Lung microvascular endothelial cell (primary cell): ENCODE measurements at places on chromosomes 5 and 9. TPM values are rescaled to one million over a fixed set of nuclear protein-coding genes. Genes with fewer than 3 reads are reported as not detected.

DNA sequence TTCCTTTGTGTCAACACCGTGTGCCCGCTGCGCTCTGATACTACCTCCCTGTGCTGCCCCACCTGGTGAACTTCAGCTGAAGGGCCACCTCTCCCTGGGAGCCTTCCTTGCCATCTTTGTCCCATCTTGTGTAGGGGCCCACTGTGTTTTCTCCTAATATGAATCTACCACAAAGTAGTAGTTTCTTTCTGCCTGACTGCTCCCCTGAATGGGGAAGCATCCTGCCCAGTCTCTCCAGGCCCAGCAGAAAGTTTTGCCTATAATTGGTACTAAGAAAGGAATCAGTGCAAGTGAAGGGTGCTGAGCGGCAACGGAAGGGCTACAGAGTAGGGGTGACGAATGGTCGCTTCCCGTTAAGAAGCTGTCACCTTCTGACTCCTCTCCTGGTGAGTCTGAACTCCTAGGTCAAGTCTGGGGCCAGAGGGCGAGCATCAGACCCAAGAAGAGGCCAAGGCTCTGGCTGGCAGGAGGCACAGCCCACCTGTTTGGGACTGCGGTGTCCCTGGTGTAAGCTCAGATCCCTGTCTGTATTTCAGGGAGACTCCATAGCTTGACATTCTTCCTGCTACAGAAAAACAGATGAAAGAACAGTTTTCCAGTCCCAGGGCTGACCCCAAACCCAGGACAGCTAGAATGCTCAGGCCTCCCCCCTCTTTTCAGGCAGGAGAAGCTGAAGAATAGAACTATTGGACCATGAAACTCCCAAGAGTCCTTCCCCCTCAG is 24.1 kb downstream of the WWC1 start:
- no peak for DNase-seq

- DNase-seq, result no peak
Observed at GRCh38 chr5:126166368-126166767, 256.8 kb upstream of the GRAMD2B start.

Gene PCDHA3
- 0.20 and 0.22 TPM in 2 replicates for total RNA-seq

Gene OR1J2
- not detected in 2 replicates for total RNA-seq

Gene NR6A1
- 0.22 and 1.2 TPM in 2 replicates for total RNA-seq

DNA sequence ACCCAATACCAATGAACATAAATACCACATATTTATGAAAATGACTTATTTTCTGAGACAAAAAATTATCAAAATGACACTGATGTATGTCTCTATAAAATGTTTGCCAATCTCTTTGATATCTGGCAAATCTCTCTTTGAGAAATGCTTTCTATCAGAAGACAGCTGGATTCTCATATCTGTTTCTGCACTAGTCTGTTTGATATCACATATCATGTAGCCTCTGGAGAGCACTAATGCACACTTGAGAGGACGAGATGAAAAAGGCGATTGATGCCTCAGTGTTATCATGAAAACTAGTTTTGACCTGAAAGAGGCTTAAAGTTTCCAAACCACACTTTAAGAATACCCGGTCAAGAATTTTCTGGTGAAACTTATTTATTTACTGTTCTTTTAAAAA is 29.1 kb upstream of the ANKRD55 start:
- no peak for DNase-seq

Gene ACTL7A
- total RNA-seq, result not detected in 2 replicates

GRCh38 chr5:123755653-123756317 is 243.8 kb downstream of the CSNK1G3 start:
- DNase-seq, result peak; percentile 13

DNA sequence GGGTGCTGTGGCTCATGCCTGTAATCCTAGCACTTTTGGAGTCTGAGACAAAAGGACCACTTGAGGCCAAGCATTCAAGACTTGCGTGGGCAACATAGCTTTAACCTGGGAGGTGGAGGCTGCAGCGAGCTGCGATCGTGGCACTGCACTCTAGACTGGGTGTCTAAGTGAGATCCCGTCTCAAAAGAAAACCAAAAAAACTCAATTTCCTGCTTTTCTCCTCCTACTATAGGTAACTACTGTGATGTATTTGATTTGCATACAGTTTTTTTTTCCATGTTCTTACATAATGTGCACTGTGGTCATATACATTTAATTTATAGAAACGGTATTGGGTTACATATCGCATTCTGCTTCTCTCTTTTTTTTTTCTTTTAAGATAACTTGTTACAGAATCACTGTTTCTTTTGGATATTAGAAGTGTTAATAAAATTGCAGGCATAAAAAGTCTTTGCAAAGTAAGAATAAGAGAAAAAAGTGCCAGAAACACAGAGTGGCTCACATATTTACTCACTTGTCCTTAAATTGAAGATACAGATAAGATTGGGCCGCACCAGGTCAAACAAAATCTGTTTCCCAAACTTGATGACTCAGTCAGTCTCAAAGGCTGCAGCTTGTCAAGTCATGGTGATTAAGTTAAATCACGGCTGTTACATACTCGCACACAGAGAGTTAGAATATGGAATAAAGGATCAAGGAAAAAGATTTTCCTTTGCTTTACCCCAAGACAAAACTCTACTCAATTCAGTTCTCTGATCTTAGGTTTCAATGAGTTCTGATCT is 2.0 kb upstream of the PTGR1 start:
- DNase-seq, result peak; percentile 90

DNA sequence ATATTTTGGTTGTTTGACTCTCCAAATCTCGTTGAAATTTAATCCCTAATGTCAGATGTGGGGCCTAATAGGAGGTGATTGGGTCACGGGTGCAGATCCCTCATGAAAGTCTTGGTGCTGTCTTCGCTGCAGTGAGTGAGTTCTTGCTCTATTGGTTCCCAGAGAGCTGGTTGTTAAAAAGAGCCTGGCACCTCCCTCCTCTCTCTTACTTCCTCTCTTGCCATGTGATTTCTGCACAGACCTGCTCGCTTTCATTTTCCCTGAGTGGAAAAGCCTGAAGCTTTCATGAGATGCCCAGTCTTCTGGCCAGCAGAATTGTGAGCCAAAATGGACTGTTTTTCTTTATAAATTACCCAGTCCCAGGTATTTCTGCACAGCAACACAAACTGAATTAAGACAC is 221.6 kb downstream of the MAT2B start:
- DNase-seq, result no peak

DNA sequence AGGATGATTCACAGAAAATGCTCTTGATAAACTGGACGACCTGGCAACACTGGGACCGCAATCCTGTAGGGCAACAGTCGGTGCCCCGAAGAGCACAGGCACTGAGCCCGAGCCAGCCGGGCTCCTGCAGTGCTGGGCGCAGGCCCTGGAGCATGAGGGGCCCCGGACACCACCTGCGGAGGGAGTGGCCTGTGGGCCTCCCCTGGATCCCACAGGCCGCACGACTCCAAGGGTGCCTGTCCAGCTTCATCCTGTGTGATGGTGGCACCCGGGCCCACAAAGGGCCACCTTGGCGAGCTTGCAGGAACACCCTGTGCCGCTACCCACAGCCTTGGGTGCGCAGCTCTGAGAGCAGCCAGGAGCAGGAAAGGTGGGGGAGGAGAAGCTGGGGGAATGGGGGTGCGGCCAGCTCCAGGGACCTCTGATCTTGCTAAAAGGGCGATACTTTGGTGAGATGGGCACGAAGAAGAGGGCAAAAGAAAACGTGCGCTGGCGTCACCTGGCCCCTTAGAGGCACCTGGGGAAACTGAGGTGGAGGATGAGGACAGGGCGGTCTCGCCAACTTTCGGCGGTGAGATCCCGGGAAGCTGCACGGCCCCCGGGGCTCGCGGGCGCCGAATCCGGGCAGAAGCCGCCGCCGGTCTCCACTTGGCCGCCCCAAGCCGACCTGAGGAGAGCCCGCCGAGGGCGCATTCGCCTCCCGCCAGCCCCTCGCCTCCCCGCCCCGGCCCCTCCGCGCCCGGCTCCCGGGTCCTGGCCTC is 722 bp downstream of the TBC1D9B start:
- DNase-seq, result peak; percentile 31

Gene PDLIM7
- 24.4 and 30.1 TPM in 2 replicates for total RNA-seq

Gene CCL21
- total RNA-seq, result 0.44 and 1.4 TPM in 2 replicates

Gene ENHO
- total RNA-seq, result not detected in 2 replicates

DNA sequence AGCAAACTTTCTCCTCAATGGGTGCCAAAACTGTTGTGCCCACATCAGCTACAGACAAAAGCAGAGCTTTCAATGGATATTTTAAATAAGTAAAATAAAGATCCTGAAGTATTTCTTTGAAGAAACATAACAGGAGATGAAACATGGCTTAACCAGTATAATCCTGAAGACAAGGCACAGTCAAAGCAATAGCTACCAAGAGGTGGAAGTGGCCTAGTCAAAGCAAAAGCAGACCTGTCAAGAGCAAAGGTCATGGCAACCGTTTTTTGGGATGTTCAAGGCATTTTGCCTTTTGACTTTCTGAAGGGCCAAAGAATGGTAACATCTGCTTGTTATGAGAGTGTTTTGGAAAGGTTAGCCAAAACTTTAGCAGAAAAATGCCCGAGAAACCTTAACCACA is 77.9 kb downstream of the ANXA1 start:
- DNase-seq, result no peak

Gene HBEGF
- total RNA-seq, result 16.6 and 20.4 TPM in 2 replicates

DNA sequence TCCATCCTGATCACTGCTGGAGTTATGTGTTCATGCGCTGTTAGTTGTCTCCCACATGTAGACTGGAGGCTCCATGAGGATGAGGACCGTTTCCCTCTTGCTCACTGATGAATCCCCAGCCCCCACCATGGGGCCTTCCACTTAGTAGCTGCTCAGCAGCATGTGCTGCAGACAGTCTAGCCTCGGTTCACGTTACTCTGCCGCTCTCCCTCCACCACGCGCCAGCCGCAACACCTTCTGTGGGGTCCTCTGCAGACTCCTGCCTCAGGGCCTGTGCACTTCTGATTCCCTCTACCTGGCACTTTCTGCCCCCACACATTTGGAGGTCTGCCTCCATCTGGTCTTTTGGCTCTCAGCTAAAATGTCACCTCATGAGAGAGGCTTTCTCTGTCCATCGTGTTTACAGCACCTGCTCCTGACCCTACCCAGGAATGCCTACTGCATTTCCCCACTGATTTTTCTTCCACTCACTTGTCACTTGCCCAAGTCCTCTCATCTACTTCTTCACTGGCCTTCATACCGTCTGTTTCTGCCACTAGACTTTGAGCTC is 36.3 kb downstream of the STK10 start:
- no peak for DNase-seq

DNA sequence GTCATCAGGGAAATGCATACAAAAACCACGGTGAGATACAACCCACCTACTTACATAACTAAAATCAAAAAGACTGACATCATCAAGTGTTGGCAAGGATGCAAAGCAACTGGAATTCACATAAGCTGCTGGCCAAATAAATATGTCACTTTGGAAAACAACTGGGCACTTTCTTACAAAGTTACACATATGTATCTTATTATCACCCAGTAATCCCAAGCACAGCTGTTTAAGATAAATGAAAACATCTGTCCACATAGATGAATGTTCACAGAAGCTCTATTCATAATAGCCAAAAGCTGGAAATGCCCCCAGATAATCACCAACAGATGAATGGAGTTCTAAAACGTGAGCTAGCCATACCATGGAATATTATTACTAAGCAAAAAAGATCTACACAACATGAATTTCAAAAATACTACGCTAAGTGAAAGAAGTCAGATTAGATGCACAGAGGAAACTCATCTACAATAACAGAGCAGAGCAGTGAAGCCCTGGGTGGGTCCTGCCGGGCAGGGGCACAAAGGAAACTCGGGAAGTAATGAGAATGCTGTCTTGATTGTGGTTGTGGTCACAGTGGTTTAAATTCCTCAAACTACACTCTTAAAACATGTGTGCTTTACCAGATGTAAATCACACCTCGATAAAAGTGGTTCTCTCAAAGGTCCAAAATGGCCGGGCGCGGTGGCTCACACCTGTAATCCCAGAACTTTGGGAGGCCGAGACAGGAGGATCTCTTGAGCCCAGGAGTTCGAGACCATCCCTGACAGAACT is 8.5 kb downstream of the CAMSAP1 start:
- DNase-seq, result no peak

Gene SHISAL2B
- not detected in 2 replicates for total RNA-seq

GRCh38 chr5:179858241-179858585 is 404 bp downstream of the MRNIP start:
- peak; percentile 40 for DNase-seq

Gene CTXN3
- total RNA-seq, result not detected in 2 replicates

Gene SLC27A6
- total RNA-seq, result under 0.01 TPM in 1 of 2 replicates, not detected in the other

Gene OTP
- total RNA-seq, result not detected in 2 replicates

DNA sequence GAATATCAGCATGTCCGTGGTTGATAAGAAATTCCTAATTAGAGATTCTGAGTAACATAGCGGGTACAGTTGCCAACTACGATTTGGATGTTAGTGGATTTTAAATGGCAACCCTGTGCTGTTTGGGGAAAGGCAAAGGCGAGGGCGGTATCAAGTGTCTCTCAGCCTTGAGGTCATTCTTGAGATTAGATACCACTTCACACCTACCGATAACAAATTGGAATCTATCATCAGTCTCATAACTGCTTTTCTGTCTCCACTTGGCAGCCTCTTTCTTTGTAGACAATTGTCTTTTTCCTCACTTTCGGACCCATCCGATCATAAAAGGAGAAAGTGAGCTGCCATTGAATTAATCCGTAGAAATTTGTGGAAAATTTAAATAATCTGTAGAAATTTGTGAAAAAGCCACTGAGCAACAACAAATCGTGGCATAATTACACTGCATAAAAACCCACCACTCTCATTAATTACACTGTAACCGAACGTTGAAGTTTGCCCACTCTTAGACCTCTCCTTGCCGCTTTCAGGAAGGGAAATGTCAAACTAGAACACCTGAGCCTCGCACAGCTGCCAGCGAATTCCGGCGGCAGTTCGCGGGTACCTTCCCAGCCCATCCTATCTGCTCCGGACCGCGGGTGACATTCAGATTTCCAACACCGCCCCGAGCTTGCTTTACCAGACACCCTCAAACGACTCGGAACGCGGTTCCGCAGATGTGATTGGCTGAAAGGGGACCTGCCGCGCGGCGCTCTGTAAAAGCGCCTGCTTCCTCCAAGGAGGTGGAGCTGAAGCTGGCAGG is 849 bp upstream of the RGMB start:
- peak; percentile 74 for DNase-seq

Gene CCDC192
- total RNA-seq, result not detected in 2 replicates

Gene TRMO
- total RNA-seq, result 10.2 and 19.2 TPM in 2 replicates

GRCh38 chr5:94314460-94315131 is 303.8 kb downstream of the KIAA0825 start:
- no peak for DNase-seq

- DNase-seq, result no peak
Observed at GRCh38 chr9:13171261-13171660, 108.2 kb downstream of the MPDZ start.

DNA sequence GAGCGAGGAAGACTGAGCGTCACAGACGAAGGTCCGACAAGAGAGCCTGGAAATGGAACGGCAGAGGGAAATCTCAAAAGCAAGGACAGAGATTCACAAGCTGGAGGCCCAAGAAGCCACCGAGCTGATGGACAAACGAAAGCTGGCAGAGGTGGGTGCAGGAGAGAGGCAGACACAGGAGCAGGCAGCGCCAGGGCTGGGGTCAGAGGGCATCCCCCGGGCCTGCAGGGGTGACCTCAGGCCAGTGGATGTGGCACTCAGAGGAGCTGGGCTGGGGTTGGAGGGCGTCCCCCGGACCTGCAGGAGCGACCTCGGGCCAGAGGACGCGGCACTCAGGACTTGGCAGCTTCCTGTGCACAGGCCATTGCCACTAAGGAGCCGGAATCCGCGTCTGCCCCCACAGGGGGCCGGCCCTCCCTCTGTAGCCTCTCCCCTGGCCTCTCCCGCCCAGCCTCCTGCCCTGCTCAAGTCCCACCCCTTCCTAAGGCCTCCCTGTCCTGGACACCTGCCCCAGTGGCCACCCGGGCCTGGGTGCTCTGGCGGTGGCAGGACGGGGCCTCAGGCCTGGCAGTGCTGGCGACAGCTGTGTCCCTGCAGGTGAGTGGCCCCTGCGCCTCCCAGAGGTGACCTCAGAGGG is 40.4 kb downstream of the EXD3 start:
- no peak for DNase-seq

GRCh38 chr5:131747180-131748105 is 49.4 kb downstream of the FNIP1 start:
- DNase-seq, result no peak
